ENCODE measurements at places on chromosomes 7 and 10.

GRCh38 chr7:133763076-133763640 lies 364.0 kb upstream of the LRGUK start:
- no peak overlapping the region for H3K4me3 ChIP-seq
- no peaks in the 10 kb centered on the region for H3K4me1 ChIP-seq
- no peaks in the 10 kb centered on the region for H3K36me3 ChIP-seq
- H3K27ac ChIP-seq = no peak overlapping the region
- no peak for DNase-seq

DNA sequence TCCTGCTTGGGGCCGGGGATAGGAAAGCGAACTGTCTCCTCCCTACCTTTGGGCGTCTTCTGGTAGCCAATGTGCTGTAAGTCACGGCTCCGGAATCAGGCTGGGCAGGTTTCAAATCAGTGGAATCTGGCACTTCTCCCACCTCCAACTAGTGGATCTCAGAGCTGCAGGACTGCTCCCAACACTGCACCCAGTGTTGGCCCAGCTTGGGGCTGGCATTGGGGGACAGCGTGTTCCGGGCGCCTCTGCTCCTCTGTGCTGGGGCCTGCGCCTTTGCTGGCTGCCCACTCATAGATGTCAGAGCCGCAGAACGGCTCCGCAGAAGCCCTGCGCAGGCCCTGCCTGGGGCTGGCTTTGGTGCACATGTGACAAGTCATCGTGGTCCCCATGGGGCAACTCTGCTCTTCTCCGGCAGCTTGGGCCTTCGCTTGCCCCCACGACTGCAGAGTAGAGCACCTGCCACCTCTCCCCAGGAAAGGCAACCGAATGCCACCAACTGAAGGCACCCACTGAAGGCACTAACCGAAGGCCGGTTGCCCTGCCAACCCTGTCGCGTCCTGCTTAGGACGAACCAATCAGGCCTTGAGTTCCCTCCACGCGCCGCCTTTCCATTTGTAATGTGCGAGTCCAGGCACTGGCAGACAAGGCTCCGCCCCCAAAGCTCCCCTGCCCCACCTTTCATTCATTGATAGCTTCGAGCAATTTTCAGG lies 85.5 kb upstream of the ABI1 start:
- no peaks in the 10 kb centered on the region for H3K4me1 ChIP-seq
- no peaks in the 10 kb centered on the region for H3K27me3 ChIP-seq
- H3K4me3 ChIP-seq = no peak overlapping the region
- no peak overlapping the region for H3K27ac ChIP-seq

GRCh38 chr10:44682507-44682906 lies 228.6 kb upstream of the TMEM72 start:
- H3K27ac ChIP-seq = no peak overlapping the region
- peaks cover 7% of the 10 kb centered on the region for H3K4me1 ChIP-seq
- H3K36me3 ChIP-seq = no peaks in the 10 kb centered on the region
- DNase-seq = no peak
- no peaks in the 10 kb centered on the region for H3K27me3 ChIP-seq
- H3K4me3 ChIP-seq = no peak overlapping the region

DNA sequence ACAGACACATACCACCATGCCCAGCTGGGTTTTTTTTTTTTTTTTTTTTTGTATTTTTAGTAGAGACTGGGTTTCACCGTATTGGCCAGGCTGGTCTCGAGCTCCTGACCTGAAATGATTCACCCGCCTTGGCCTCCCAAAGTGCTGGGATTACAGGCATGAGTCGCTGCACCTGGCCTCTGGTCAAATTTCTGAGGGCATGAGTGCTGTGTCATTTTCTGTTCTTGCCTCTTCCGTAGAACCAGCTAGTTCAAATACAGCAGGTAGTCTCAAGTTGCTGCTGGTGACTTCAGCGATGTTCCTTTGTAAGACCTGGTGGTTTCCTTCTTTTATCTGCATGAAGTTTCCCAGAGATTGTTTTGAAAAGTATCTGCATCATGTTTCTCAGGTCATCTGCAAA lies 134.8 kb upstream of the SHH start:
- no peak overlapping the region for H3K4me3 ChIP-seq
- H3K4me1 ChIP-seq = no peaks in the 10 kb centered on the region
- DNase-seq = no peak
- H3K36me3 ChIP-seq = no peaks in the 10 kb centered on the region

DNA sequence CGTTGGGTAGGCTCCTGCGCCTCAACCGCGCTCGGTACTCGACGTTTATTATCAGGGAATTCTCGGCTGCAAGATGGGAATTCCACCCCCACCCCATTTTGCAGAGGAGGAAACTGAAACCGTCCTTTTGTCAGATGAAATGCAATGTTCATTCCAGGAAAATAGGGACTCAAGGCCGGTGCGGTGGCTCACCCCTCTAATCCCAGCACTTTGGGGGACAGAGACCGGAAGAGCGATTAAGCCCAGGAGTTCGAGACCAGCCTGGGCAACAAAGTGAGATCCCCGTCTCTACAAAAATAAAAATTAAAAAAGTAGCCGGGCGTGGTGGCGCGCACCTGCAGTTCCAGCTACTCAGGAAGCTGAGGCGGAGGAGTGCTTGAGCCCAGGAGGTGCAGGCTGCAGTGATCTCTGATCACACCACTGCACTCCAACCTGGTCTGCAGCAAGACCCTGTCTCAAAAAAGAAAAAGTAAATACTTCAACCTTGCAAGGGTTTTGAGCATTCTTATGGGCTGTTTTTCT lies 720 bp upstream of the RFC2 start:
- H3K36me3 ChIP-seq = no peaks in the 10 kb centered on the region
- H3K4me3 ChIP-seq = peak overlapping the region; percentile 77
- peak overlapping the region; percentile 95 for H3K27ac ChIP-seq

All from ascending aorta (tissue), 2 donors.